Smooth muscle cell of the brain vasculature (primary cell): ENCODE measurements at places on chromosomes 4 and X.

DNA sequence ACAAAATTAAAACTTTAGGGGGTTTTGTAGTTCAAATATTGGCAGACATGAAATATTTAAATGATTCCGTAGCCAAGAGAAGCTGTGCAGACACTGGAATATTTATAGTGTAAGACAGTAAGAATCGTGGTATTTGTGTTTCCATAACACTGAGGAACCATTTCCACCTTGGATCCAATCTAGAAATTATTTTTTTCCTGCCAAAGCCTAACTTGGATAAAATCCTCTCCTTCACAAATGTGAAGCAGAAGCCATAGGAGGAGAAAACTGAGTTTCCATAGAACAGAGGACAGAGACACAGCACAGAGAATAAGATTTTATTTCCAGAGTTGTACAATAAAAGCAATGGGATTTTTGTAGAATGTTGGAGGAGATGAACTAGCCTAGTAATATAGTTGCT is 19.9 kb upstream of the SRPX start:
- no peak for DNase-seq

- DNase-seq = no peak
Measured at GRCh38 chr4:156312261-156312847, 358.7 kb upstream of the CTSO start.

DNA sequence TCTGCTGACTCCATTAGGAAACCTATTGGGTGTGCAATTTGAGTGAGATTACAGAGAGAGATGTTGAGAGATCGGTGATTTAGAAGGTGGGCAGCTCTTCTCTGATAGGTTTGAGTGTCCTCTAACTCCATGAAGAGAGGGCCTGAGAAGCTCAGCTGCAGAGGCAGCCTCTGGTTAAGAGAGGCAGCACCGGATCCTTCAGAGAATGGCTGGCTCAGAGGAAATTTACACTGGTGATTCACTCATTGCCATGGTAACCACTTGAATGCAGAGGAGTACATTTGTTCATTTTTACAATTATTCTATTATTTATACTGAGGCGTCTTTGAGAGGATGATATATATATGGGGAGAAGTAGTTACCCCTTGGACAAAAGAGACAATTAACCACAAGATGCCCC is 171.7 kb downstream of the PDGFRA start:
- DNase-seq = no peak

DNA sequence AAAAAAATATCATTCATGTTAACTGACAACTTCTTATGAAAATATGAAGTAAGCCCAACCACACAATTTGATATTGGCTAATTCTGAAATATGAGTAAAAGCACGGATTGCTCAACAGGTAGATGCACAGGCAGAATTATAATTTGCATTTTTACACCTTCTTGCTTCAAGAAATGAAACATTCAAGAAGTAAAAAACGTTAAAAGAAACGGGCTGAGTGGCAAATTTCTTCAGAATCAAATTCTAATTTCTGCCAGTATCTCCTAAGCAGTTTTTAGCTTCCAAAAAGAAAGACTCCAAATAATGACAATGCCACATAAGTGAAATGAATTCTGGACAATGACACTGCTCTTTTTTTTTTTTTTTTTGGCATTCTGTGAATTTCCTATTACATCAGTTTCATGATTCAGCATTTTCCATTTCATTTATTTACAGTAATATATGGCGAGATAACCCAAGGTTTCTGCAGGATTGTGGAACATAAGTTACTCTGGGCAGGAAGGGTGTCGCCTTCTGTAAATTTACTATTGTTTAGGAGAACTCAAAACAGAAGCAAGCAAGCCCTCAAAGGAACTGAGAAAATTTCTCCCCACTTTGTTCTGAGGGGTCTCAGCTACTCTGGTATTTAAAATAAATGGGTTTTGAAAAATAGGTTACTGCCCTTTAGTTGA is 1.4 kb downstream of the SEL1L3 start:
- no peak for DNase-seq

DNA sequence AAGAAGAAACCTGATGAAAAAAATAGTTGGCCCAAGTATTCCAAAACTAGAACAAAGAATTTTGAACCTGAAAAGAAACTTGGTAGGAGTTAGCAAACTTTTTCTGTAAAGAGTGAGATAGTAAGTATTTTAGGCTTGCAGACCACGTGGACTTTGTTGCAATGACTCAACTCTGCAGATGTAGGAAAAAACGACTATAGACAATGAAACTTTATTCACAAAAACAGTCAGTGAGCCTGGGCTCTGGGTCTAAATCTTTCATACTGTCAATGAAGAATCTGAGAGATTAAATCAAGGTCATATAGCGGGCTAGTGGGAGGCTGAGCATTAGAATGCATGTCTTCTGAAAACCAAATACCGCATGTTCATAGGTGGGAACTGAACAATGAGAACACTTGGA is 23.0 kb downstream of the SH3D19 start:
- no peak for DNase-seq

- no peak for DNase-seq
Measured at GRCh38 chr4:79588679-79589078, 180.7 kb upstream of the GK2 start.

DNA sequence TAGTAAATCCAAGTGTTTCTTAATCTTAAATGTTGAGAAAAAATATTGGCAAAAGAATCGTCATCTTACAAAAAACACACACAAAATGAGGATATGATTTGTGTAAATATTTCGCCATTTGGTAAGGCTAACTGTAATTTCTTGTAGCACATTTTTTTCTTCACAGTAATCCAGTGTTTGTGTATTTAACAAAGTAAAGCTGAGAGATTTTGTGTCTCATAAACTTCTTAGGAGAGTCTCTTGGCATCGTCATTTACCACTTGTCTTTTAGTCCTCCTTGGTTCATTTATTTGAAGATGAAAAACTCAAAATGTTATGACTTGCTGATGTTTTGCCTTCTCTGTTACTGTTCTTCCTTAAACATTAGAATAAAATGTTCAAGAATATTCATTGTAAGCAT is 326.7 kb upstream of the PITX2 start:
- no peak for DNase-seq

GRCh38 chr4:16738558-16738957 is 159.9 kb downstream of the LDB2 start:
- DNase-seq = no peak
